ENCODE measurements at places on chromosomes 7 and 10.

DNA sequence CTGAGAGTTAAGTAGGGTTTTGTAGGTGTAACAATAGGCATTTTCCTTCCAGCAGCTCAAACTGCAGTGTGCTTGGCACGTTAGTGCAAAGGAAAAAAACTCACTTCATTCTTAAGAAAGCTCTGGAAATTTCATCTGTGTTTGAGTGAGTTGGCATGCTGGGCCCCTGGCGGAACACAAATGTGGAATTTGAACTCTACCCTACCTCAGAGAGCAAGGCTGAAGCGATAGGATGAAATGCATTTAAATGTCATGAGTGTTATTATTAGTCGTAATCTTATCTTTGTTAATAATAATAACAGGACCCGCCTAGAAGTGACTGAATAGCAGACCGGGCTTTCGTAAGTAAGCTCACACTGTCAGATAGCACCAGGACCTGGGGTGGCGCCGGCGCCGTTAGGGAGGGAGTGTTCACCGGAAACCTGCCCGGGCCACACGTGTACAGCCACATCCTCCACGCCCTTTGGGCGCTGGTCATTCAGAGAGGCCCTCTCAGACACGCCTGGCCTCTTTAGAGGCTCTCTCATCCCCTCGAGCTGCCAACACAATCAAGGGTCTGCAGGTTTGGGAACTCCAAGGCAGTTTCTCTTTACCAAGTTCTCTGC, 63.5 kb downstream of the GRK5 start:
- DNase-seq, result no peak

DNA sequence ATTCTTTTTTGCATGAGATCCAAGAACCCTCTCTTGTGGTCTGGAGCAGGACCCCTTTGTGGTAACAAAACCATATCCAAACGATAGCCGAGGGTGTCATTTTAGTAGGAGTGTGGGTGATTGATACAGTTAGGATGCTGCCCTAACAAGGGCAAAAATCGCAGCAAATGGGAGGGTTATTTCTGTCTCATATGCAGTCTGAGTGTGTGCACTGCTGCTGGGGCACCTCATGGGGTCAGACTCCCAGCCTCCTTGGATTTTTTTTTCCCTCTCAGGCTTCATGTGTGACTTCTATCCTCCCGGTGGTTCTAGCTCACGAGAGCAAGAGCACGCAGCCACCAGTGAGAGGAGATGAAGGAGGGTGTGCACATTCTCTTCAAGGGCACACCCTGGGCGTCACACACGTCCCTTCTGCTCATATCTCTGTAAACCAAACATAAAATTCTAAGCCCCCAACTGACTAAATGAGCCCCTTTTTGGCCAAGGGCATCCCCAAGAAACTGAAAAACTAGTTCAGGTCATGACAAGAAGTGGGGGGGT, 28.6 kb upstream of the IL15RA start:
- no peak for DNase-seq

DNA sequence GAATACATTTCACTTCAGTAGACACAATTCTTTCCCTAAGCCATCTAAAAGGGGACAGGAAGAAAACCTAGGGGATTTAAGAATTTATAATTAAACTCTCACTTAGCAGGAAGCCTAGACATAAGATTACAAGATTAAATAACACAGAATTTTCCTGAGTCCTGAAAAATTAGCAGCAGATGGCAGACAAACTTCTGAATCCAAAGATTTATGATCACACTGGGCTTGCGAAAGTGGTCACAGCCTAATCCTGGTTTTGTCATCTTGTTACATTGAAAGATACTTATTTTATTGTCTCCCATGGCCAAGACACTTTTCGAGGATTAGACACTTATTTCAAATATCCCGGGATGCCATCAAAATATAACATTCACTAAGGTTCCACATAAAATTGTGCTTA, 2.9 kb downstream of the ERLIN1 start:
- no peak for DNase-seq

DNA sequence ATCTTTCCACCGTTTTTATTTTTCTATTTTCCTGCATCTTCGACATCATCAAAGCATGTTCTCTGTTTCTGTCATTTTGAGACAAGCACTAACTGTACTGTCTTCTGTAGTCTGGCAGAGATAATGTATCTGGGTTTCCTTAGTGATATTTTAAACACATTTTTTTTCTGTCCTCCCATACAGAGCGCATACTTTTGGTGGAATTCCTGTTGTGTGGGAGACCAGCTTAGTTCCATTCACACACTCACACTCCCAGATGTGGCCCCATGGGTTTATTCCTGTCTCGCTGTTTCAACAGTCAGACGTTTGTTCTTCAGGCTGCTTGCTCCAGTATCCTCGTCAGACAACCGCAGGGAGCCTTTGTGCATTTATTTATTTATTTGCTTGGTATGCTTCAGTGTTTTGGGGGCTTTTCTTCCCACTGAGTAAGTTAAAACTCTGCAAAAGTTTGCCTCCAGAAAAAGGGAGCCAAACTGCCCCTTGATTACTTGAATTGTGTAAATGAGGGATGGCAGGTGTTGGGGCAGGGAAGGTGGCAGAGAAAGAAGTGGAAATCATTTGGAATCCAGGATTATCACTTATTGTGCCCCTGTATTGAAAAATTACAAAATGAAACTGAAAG, 456.8 kb upstream of the KLF6 start:
- DNase-seq, result peak; percentile 95

GRCh38 chr7:133290041-133290440, 37.2 kb downstream of the EXOC4 start:
- DNase-seq, result peak; percentile 27

DNA sequence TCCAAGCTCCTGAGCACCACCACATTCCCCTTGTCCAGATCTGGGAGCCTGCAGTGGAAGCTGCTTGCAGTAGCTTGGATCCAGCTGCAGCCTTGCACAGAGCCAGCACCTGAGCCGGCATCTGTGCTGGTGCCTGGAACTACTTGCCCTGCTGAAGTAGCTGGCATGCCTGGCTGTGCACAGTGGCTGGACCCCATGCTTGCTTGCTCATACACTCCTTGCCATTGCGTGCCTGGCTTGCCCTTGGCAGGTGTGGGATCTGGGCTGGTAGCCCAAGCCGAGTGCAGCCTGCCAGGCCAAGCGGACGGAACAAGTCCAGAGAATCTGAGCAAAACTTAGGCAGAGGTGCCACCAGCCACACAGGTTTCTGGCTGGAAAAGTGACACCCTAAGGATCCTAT, 759.9 kb downstream of the IPMK start:
- no peak for DNase-seq

DNA sequence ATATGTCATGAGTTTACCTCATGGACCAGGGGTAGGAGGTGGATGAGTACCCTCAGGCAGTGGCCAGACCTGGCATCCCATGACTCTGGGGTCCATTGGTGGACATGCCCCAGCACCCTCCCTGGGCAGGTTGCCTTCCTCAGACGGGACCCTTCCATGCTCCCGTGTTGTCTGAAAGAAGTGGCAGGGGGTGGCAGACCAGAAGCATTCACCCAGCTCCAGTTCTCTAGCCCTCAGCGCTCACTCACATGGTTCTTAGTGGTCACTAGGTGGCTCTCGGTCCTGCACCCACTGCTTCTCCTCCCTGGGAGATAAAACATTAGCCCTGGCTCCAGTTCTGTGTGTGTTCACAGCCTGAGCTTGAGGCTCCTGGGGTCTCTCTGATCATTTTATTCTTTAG, 6.0 kb downstream of the RBP3 start:
- DNase-seq, result no peak

- peak; percentile 53 for DNase-seq
Observed at GRCh38 chr10:78263521-78263988, 229.9 kb downstream of the RPS24 start.

DNA sequence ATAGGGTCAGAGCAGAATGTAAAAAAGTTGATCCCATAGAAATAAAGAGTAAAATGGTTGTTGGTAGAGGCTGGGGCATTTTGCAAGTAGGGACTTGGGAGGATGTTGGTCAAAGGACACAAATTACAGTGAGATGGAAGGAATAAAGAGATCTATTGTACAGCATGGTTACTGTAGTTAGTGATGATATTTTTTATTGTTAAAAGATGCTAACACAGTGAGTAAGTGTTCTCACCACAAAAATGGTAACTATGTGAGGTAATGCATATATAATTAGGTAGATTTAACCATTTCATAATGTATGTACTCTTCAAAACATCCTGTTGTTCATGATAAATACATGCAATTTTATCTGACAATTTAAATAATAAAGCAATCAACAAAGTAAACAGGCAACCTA, 280.7 kb upstream of the MAGI2 start:
- no peak for DNase-seq

DNA sequence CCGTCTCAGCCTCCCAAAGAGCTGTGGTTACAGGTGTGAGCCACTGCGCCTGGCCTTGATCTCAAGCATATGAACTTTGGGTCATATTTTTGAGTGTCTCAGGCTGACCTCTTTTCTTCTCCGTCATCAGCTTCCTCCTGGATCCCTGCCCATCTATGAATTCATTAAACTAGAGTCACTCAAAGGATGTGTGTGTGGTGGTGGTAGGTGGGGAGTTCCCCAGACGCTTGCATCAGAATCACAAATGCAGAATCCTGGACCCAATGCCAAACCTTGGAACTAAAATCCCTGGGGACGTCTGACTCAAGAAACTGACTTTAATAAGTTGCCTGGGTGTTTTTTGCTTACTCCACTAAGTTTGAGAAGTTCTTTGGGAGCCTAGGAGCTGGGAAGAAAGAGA, 6.7 kb upstream of the CREB5 start:
- peak; percentile 59 for DNase-seq

DNA sequence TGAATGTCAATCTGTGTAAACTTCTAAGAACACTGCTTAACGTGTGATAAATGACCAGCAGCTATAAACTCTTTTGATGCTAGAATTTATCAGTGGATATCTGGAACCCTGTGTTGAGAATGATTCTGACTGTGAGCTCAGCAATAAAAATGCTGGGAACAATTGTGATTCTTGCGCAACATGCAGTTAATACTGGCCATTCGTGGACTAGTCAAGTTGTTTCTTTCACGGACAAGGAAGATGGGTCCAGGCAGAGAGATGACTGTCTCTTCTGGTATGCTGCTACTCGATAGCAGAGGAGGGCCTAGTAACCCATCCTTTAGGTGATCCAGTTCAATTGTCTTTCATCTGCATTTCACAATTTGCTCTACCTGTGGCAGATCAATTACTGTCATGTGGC, 394.8 kb upstream of the IGFBP3 start:
- DNase-seq, result no peak

DNA sequence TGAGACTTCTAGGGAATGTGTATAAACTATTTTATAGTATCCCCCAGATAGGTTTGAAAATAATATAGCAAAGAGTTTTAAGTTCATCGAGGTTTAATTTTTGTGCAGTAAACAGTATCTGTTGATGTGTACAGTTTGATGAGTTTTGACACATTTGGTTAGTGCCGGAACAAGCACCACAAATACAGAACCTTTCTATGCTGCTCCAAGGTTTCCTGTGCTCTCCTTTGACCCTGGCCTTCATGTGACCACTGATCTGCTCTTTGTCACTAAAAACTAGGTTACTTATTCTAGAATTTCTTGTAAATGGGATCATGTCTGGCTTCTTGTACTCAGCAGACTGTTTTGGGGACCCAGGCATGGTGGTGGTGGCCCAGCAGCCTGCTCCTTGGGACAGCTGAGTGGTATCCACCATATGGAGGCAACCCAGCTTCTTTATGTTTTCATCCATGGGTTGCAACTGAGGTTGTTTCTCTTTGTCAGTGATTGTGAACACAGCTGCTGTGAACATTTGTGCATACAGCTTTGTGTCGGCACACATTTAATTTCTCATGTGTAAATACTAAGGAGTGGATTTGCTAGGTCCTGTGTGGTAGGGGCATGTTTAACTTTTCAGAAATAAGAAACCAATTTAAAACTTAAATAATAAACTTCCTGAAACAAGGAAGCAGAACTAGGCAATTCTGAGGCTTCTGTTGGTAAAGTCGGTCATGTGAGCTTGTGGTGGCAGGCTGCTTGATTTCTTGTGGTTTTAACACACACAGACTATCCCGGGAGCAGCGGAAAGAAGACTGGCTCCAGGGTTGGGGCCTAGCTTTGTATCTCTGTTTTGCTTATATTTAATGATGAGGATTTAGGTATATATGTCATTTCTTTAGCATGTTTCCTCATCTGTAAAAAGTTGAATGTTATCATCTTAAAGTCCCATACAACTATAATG, 219.4 kb downstream of the ABCA13 start:
- DNase-seq, result no peak

GRCh38 chr10:105073999-105074398, 432.9 kb downstream of the SORCS3 start:
- no peak for DNase-seq

- peak; percentile 44 for DNase-seq
Observed at GRCh38 chr7:116236020-116236630, 25.8 kb downstream of the TES start.

DNA sequence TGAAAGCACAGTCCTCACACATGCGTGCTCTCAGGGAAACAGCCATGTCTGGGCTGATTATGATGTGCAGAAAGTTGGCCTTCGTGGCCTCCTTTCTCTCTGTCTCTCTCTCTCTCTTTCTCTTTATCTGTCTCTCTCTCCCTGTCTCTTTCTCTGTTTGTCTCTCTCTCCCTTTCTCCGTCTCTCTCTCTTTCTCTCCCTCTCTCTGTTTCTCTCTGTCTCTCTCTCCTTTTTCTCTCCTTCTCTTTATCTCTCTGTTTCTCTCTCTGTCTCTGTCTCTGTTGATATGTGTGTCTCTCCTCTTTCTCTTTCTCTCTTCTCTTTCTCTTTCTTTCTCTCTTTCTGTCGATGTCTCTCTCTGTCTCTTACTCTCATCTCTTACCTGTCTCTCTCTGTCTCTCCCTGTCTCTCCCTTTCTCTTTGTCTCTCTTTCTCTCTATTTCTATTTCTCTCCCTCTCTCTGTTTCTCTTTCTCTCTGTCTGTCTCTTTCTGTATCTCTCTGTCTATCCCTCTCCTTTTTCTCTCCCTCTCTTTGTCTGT, 105.4 kb upstream of the MPP7 start:
- DNase-seq, result no peak

- DNase-seq, result no peak
Observed at GRCh38 chr7:73446682-73447081, 13.1 kb downstream of the FZD9 start.

DNA sequence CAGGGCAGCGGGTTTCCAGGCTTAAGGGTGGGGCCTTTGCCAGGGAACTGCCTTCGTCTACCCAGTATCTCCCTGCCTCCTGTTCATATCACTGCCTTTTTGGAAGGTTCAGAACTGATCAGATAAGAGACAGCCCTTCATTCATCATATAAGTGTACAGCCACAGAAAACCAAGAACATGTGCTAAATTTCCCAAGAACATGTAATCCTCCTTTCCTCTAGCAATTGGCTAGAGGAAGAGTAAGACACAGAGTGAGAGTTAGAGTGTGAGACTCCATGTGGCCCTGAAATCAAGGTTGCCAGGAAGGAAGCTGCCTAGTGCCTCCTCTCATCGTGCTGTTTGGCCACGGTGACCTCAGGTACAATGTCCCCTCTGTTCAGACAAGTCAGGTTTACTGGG, 770.9 kb downstream of the TNS3 start:
- no peak for DNase-seq

DNA sequence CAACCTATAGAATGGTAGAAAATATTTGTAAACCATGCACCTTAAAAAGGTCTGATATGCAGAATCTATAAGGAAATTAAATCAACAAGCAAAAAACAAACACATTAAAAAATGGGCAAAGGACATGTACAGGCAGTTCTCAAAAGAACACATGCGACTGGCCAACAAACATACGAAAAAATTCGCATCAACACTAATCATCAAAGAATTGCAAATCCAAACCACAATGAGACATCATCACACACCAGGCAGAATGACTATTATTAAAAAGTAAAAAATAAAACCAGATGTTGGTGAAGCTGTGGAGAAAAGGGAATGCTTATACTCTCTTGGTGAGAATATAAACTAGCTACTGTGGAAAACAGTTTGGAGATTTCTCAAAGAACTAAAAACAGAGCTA, 33.2 kb downstream of the TMEM229A start:
- DNase-seq, result no peak
